GM12865 (cell line): ENCODE measurements at places on chromosomes 3 and 15.

- no peak for DNase-seq
These were observed 132.4 kb upstream of the IQSEC1 start for GRCh38 chr3:13205567-13206143.

- no peak for DNase-seq
These were observed 39.8 kb downstream of the CD200R1L start for GRCh38 chr3:112806903-112807302.

DNA sequence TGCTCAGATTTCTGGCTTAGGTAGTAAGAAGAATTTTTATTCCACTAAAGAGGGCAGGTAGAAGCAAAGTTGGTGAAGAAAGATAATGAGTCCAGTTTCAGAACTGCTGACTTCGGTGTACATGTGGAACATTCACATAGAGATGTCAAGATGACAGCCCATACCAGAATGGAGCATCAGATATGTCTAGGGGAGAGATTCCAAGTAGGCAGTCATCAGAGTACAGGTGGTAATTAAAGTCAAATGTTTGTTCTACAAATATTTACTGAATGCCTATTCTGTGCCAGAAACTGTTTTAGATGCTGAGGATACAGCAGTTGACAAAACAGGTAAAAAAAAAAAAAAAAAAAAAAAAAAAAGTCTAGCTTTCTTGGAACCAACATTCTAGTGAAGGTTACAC lies 81.9 kb downstream of the FGF12 start:
- no peak for DNase-seq

DNA sequence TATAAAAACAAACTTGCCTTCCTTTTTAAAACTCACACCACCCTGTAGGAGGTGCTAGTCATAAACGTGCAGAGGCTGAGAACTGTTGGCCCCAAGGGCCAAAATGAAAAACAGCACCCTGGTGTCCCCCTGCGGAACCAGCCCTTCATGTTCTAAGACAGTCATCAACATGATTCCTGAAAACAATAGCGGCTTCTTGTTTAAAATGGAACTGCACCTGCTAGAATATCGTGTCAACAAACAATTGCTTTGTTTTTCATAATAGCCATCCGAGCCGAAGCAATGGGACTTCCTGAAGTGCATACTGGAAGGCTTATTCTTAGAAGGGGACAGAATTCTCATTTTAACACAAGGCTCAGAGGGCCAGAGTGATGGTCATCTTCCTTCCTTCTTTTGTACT lies 43.7 kb downstream of the MECOM start:
- DNase-seq = no peak

- peak; percentile 23 for DNase-seq
These were observed 93.3 kb downstream of the TRIM42 start for GRCh38 chr3:140770977-140771667.

GRCh38 chr3:133440652-133441051 lies 40.8 kb downstream of the BFSP2 start:
- no peak for DNase-seq

GRCh38 chr3:191355406-191355805 lies 25.1 kb upstream of the UTS2B start:
- peak; percentile 82 for DNase-seq

DNA sequence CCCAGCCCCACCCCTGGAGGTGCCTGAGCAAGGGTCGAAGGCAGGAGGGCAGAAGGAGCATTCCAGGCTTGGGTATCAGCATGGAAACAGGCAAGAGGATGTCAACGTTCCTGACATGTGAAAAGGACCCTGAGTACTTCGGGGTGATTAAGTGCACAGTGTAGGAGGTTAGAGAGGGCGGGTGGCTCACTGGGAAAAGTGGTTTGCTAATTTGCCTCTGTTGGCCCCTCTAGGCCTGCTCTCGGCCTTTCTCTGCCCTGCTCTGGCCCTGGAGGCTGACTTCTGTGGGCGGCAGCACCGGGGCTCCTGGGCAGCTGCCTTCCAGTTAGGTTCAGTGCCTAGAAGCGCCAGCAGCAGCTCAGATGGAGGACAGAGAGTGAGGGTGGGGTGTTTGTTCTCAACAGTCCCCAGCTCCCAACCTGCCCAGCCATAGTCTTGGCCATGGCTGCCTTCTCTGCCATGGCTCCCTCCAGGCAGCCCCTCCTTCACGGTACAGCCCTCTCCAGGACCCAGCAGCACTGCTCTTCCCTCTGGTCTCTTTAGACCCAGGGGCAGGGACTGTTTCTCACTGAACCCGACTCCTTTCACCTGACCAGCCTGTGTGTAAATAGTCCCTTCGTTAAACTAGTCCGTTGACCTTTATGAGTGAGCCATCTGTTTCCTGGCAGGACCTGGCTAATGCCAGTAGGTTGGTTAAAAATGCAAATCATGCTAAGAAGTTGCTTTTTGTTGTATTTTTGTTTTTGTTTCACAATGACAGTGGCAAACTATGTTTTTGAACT lies 107.1 kb upstream of the TPM1 start:
- DNase-seq = peak; percentile 46

GRCh38 chr3:187305881-187306280 lies 14.3 kb upstream of the MASP1 start:
- no peak for DNase-seq

GRCh38 chr3:114411811-114412803 lies 118.3 kb downstream of the TIGIT start:
- DNase-seq = peak; percentile 25

DNA sequence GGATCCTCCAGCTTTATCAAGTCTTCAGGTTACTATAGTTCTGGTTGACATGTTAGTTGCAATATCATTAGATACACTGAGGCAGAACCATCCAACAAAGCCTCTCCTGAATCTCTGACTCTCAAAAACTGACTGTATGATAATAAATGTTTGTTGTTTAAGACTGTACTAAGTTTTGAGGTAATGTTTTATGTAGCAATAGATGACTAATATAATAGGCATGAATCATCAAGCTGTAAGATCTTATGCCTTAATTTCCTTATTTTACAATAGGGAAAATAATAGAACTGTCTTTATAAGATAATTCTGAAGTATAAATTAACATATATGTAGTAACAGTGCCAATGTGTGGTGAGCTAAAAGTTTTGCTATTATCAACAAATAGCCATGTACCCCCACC lies 88.9 kb upstream of the TBC1D5 start:
- DNase-seq = no peak

- no peak for DNase-seq
These were observed 121.0 kb downstream of the GREM1 start for GRCh38 chr15:32838820-32839219.

- DNase-seq = no peak
These were observed 37.5 kb downstream of the ARNT2 start for GRCh38 chr15:80441714-80442113.

GRCh38 chr15:59327942-59328341 lies 44.7 kb downstream of the MYO1E start:
- DNase-seq = peak; percentile 52

GRCh38 chr3:113261626-113262303 lies 50.4 kb downstream of the BOC start:
- DNase-seq = no peak

GRCh38 chr3:192366916-192367315 lies 360.4 kb downstream of the FGF12 start:
- no peak for DNase-seq

DNA sequence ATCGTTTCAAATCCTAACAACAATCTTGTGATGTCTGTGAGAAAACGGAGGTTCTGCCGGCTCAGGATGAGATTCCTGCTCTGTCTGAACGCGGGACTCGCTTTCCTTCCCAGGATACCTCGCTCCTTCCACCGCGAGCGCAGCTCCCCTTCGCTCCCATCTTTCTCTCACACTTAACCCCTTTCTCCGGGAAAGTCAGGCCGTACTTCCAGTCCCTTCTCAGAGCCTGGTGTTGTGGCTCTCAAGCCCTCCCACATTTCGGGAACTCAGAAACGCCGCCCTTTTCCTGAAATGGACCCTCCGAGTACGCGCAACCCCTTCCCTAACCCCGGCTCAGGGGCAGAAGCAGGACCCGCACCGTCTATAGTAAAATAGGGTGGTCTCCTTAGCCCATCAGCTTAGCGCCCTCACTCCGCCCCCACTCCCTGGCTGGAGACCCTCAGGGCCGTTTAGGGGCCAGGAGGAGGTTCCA lies 378 bp upstream of the FEM1B start:
- no peak for DNase-seq

GRCh38 chr3:49422379-49423248 lies at the start of gene AMT:
TSS of gene AMT (minus strand) at chr3:49422473. CDS start at chr3:49422450, 23 bp downstream.
- no peak for DNase-seq

- peak; percentile 5 for DNase-seq
These were observed 3.2 kb upstream of the CNOT10 start for GRCh38 chr3:32681811-32682210.

DNA sequence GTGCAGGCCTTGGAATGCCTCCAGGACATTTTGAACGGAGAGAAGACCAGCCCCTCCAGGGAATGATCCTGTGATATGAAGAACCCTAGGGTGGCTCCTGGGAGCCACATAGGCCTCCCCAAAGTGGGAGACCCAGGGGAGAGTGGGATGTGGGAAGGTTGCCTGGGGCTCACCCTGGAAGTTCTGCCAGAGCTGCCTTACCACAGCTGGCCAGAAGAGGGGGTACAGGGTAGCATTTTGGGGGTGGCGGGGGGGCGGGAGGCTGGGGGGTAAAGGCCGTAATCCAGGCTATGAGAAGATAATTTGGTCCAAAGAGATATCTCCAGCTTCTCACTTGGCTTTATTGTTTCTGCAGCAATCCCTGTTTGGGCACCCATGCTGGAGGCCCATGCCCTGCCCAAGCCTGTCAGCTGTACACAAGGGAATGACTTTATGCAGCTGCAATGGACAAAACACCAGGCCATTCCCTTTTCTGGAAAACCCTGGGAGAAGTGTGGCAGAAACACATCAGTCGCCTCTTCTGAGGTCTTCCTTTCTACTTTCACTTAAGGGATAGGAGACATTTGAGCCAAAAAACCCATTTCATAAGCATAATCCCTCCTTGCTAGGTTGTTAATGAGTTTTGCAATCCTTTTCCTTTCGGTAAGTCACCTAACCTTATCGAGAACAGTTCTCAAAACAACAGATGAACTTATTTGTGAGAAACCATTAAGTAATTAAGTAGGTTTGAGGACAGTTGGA lies 11.0 kb upstream of the MUSTN1 start:
- DNase-seq = no peak

- no peak for DNase-seq
These were observed 201.5 kb upstream of the IL12A start for GRCh38 chr3:159787178-159787574.

DNA sequence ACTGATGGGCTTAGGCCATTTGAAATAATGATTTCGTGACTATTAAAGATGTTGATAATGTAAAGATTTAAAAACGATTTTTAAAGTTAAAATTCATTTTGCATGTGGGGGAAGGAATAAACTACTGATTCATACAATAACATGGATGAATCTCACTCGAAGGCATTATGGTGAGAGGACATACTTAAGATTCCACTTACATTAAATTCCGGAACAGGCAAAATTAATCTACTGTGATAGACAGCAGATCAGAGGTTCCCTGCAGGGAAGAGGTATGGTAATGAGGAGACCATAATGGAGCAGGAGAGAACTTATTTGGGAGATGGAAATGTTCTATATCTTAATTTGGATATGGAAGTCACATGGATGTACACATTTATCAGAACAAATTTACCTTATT lies 28.4 kb upstream of the RAB6B start:
- DNase-seq = no peak

DNA sequence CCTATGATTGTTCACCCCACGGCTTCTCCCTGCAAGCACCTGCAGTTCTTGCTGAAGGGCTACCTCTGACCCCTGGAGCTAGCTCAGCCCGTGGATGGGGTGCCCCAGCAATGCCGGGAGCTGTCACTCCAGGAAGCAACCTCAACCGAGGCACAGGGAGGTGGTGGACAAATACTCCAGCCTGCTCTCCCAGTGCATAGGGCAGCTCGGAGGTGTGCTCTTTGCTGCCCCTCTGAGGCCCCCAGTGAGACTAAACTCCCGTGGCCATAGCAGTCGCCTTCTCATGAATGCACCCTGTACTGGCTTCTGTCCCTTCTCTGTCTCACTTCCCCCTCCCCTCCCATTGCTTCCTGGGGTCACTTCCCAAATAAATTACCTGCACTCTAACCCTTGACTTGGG lies 48.5 kb downstream of the LINGO1 start:
- no peak for DNase-seq

GRCh38 chr3:29408676-29409075 lies 127.8 kb downstream of the RBMS3 start:
- no peak for DNase-seq

DNA sequence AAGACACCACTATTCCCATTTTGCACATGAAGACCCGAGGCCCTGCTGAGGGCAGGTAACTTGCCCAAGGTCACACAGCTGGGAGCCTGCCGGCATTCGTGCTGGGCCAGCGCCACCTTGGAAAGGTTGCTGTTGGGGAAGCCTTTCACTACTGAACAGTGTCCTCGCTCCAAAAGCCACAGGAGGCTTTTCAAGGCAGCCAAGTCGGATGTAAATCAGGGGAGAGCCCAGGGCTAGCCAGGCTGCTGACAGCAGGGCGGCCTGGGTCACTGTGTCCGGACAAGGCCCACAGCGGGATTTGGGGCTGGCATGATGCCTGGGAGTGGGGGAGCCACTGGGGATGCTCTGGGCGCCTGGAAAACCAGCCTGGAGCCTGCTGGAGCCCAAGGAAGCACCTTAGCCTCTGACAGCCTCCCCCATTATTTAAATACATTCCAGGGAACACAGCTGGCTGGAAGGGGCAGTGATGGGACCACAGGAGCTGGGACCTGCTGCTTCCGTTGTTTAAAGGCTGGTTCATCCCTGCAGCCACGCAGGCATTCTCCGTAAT lies 10.5 kb downstream of the SLC6A6 start:
- no peak for DNase-seq

DNA sequence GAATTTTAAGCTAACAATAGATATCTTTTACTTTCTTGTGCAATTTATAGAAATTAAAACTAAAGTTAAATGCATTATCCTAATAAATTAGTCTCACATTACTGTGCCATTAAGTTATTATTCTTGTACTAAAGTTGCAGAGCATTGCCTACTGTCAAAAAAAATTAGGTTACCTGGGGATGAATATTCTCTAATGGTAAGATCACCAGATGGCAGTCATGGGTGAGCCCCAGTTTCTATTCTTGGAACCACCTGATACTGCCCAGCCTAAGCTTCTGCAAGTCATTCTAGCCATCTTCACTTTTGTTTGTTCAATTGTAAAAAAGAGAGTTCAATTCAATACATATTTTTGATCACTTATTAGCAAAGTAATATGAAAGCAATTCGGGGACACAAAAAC lies 213.2 kb downstream of the CADM2 start:
- no peak for DNase-seq

DNA sequence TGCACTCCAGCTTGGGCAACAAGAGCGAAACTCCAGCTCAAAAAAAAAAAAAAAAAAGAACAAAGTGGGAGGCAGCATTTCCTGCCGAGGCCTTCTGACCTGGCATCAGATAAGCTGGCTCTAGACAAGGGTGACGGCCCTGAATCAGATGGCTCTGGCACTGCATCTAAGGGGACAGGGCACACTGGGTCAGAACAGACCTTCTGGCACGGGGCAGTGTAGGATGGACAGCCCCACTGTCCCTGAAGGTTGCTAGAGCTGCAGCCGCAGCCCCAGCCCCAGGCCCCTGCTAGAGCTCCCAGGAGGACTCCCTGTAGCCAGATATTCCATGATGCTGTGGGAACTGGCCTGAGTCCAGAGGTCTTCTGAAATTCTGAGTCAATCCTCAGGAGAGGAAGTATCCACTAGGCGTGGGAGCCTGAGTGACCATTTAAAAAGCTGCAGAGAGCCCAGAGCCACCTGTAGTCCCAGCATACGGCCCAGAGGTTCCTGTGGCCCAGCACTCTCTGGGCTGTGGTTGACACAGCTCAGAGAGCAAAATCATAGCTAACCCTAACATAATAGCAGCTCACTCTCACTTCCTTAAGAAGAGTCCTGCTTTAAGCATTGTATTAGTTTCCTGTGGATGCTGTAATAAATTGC lies 69.2 kb upstream of the MFGE8 start:
- peak; percentile 88 for DNase-seq

- DNase-seq = no peak
These were observed 128.0 kb upstream of the PRICKLE2 start for GRCh38 chr3:64353226-64353625.
